ENCODE measurements at places on chromosomes 6 and 20.

DNA sequence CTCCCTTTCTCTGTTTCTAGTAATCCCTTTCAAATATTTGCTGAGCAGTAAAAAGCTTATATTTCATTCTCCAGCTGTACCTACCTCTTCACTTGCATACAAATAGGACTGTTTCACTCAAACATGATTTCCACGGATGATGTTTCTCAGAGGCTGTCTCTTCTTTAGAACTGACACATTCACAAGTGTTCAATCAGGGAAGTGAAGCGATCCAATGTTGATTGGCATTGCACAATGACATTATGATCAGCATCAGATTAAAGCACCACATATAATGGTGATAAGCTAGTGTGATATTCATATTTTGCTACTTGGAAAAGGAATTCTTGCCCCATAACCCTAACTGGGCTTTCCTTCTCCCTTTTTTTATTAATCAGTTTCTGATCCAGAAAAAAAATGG lies 681.8 kb downstream of the TBC1D32 start:
- no peak for DNase-seq

DNA sequence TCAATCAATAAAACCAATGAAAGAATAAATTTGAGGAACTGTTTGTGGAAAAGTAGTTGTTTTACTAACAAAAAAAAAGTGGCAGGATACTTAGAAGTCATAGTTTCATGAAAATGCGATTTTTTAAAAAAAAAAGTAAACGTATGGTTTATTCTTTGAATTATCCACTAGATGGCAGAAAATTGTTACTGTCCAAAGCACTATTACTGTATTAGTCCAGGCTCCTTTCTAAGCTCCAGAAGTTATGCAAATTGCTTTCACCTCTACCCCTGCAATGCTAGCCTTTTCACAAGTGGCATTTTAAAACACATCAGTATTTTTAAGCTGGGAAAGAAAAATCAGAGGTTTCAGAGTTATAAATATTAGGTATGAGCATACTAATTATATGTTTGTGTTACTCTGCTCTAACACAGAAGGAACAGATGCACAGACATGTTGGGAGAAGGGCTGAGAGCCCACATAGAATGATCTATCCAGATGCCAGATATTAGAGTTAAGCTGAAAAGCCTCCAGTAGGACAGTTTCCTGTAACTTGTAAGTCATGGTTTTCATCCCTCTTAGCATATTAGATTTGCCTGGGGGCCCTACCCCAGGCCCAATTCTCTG lies 63.9 kb downstream of the FHL5 start:
- peak; percentile 26 for DNase-seq

DNA sequence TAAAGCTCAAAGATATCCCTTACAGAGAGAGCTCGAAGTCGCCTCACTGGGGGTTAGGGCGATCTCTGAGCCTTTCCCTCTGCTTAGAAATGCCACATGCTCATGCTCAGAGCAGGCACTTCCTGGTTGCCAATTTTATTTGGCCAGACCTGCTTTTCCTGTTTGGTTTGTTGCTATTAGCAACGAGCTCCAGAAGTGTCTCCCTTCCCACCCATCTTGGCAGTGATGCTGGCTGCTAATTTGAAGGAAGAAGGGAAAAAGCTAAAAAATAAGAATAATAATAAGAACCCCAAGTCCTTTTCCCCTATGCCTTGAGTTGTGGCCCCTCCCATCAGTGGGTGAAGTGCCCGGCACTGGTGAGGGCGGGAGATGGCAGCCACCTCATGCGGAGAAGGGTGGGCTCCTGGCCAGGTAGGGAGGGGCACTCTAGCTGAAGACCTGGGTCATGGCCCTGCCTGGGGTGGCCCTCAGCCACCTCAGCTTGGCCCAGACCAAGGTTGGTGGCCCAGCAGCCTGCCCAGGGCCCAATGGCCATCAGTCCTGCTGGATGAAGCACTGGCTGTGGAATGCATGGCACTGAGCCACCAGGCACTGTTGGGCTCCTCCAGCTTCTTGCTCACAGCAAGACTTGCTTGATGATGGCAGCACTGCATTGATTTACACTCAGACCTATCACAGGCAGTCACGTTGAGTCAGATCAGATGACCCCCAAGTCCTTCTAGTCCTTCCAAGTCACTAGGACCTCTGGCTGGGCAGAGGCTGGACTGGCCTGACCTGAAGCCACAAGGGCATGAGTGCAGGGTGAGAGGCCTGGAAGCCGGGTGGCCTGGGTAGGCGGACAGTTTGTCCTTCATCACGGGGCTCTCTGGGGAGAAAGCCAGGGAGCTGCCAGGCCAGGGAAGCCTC lies 79.0 kb downstream of the SYNJ2 start:
- DNase-seq, result peak; percentile 73

GRCh38 chr6:142870787-142871415 lies 74.1 kb downstream of the HIVEP2 start:
- DNase-seq, result no peak

DNA sequence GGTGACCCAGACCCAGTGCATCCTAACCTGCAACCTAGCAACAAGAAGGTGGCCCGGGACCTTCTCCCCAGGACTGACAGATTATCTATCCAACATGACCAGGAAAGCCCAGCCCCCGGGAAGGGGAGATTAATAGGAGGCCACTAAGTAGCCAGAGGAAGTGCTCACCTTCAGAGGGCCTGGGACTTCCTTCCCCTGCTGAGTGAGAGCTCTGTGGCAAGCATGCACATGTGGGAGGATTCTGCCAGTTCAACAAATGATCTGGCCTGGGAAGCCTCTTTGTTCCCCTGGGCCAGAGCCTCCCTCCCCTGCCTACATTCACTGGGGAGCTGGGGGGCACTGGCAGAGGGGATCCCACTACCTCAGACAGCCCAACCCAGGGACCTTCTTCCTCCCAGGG lies 39.6 kb downstream of the SHLD1 start:
- DNase-seq, result no peak

GRCh38 chr20:9985773-9986172 lies 49.0 kb upstream of the ANKEF1 start:
- no peak for DNase-seq

DNA sequence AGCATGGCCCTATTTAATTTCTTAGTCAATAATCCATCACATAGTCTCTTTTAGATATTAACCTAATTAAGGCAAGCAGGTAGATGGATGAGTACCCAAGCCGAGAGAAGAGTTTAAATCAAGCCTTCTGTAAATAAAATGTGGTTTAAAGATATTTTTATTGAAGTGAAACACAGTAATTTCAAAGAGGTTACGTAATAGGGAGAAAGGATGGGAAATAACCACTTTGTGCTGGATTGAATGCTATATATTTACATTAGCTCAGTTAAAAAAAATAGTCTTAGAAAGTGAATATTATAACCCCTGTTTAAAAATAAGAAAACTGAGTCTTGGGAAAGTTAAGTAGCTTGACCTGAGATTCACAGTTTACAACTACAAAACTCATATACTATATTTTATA lies 37.0 kb upstream of the FOXO3 start:
- DNase-seq, result no peak

GRCh38 chr6:32979720-32980487 lies 11.5 kb downstream of the BRD2 start:
- no peak for DNase-seq

DNA sequence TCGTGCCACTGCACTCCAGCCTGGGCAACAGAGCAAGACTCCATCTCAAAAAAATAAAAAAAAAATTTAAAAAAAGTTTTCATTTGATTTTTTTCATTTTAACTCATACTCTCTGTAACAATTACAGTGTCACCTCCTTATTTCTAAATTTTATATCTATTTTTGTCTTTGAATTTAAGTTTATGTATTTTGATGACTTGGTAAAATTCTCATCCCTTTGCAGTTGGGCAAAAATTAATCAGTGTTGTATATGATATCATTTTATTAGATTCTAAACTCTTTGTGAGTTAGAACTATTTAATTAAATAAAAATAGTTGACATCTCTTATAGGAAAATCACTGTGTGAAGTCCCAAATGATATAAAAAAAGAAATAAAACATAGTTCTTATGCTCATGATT lies 270.7 kb downstream of the PLCB1 start:
- no peak for DNase-seq

DNA sequence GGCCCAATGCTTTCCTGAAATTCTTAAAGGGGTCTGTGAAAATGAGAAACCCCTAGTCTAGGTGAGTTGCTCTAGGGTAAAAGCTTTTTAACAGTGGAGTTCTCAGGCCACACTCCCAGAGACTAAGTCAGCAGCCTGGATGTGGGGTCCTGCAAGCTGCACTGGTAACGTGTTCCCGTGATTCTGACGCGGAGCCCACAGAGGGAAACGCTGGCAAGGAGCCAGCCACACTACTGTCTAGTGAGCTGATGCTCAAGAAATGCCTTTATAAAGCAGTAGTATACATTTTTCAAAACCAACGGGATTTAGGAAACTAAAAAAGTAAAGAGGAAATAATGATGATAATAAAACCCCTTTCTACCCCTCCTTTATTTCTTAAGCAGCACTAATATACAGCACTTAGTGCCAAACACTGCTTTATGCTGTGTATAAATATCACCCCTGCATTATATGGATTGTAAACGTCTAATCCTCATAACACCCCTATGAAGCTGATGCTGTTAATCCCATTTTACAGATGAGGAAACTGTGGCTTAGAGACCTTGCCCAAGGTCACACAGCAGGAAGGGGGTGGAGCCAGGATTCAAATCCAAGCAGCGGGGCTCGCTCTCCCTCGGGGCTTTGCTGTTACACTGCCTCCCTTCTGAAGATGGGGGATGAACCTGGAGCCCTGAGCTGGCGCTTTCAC lies 25.0 kb downstream of the KCNK15 start:
- DNase-seq, result no peak

GRCh38 chr6:3542032-3542640 lies 85.3 kb upstream of the SLC22A23 start:
- no peak for DNase-seq

DNA sequence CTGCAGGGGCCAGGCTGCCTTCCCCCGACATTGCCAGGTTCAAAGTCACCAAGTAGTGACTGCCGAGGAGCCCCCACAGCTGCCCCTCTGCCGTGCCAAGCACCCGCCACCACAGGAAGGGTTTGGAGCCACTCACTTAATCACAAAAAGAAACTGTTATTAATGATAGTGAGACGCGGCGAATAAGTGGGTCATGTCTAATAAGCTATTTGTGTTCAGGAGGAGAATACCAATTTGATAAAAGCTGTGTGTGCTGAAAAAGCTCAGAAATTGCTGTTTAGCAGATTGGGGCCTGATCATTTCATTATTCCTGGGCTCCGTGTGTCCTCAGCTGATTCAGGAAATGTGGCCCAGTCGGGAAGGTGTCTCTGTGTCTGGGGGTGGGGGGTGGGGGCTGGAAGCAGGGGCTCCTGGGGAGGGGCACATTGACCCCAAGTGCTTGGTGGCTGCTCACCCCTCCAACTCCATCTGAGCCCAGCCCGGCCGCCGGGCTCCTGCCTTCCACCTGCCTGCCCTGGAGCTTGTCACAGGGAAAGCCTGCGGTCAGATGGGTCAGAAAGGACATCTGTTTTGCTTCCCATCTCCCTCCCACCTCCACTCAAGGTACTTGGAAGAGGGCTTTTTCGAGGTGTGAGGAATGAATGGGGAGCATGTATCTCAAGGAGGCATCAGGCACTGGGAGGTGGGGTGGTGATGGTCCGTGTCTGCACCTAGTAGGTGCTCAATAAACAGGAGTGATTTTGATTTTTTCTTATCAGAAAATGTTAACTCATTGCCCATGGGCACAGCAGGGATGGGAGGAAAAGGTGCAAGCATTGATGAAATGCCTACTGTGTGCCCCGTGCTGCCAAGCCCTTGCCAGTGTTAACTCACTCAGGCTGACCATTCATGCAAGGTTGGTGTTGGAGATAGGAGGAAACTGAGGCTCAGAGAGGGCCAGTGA lies 3.0 kb downstream of the VSTM2L start:
- no peak for DNase-seq

DNA sequence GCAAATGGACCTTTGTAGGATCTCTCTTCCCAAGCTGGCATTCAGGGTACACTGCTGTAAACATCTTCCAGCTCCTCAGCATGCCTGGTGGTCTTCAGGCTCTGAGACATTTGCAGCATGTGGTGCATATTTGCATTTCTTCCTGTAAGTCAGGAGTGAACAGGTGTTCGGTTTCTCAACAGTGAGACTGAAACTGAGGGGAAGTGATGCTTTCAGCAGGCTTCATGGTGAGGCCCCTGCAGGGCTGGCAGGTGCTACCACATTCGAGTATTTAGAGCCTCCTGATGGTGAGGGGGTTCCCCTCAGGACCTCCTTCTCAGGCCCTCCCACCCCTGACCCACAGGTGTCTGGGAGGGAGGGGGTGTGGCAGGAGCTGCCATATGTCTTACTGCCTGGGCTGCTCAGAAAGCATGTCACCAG lies 15.1 kb downstream of the MYBL2 start:
- DNase-seq, result no peak

DNA sequence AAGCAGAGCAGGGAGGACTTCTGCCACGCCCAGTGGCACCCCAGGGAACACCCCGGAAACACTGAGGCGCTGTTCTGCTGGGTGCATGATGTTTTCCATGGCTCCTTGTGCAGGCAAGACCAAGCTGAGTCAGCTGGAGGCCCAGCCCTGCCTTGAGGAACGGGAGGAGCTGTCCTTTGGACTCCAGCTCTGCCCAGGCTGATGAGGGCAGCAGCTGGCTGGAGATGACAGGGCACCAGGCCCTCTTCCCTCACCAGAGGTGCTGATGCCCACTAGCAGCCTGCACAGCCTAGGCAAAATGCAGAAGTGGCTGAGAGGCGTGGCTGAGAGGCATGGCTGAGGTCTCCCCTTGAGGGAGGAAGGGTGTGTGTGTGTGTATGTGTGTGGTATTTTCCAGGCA lies 2.4 kb downstream of the C6orf132 start:
- DNase-seq, result peak; percentile 74

- DNase-seq, result no peak
Observed at GRCh38 chr20:49247792-49248191, 28.6 kb downstream of the DDX27 start.

DNA sequence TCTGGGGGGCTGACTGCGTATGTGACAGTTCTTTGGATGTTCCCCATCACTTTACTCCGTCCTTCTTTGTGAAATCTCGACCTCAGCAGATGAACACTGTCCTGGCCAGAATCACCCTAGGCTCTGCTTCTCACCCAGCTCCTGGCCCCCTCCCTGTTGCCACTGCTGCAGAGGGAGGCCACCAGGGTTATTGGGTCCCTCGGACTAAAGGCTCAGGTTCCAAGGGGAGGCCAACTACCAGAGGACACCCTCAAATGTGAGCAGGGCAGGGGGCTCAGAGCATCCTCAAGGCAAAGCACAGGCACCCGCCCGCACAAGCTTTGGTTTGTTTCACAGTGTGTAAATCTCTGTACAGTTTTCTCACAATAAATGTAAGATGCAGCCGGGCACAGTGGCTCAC lies 269.9 kb downstream of the UST start:
- no peak for DNase-seq

GRCh38 chr20:44064501-44065400 lies 122.2 kb downstream of the JPH2 start:
- DNase-seq, result no peak
